ENCODE measurements at places on chromosomes 12 and 14. TPM values are rescaled to one million over a fixed set of nuclear protein-coding genes. Genes with fewer than 3 reads are reported as not detected.

DNA sequence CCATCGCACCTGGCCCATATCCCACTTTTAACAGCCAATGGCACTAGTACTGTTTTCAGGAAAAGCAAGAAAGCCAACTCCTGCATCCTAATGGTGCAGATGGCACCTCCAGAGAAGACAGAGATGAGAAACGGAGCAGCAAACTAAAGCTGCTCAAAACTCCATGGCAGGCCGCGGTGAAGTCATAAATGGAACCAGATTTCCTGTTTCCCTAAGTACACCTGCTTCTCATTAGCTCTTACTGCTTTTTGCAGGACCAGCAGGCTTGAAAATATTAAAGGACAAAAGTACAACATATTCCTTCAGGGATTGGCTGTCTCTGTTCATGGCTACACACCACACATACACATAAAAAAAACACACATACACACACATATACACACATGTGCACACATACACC lies 36.7 kb upstream of the LGALS3 start:
- DNase-seq = no peak
- H3K4me1 ChIP-seq = peaks cover 32% of the 10 kb centered on the region
- H3K27ac ChIP-seq = no peak overlapping the region
- H3K27me3 ChIP-seq = peaks cover 6% of the 10 kb centered on the region

DNA sequence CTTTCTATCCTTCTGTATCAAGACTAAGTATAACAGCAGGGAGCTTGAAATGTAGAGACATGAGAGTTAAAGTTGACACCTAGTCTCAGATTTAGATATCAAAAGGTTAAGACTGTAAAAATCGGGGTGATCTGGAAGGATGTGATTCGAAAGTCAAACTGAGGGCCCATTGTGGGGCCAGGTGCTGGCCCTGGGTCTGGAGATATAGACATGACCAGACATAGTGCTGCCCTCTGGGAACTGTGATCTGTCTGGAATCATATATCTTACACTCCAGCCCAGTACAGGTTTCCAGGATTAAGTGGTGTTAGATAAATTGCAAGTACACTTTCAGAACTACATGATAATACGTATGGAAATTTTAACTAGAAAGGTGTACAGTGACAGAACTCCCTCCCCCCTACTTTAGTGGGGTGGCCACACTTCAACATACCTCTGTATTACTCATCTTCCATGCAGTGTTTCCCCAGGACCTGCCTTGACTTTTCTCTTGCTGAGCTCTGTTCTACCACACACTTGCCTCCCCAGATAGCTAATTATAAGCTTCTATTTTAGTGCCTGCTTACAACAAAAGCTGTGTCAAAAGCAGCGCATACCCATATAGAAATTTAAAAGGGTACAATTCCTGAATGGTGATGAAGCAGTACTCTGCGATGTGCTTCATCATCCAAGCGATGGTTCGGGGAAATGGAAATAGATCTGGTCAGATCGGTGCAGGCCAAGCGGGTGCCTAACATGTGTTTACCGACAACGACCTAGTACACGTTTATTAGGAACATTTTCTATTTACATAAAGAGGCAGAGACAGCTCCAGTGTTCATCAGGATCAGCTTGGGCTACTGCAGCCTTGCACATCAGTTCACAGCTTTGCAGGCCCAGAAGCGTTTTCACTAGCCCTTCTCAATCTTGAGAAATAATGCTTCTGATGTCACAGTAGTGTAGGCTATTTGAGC lies 68.7 kb downstream of the ARF6 start:
- H3K4me3 ChIP-seq = no peak overlapping the region
- H3K36me3 ChIP-seq = peaks cover 4% of the 10 kb centered on the region
- H3K4me1 ChIP-seq = peaks cover 26% of the 10 kb centered on the region
- H3K27me3 ChIP-seq = no peaks in the 10 kb centered on the region
- no peak overlapping the region for H3K27ac ChIP-seq

DNA sequence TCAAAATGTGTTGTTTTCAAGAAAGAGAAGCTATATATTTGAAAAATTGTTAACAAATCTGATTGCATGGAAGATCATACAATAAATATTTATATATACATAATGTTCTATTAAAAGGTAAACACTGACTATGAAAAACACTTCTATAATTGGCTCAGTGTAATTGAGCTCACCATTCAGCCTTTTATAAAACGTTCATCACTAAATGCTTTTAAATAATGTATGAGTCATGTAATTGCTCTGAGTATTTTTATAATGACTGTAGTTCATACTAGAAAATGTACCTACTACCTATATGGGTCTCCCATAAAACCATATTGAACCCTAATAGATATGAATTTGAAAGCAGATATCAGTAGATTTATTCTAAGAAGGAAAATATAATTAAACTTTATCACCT lies 240.4 kb upstream of the MGAT4C start:
- no peak overlapping the region for H3K4me3 ChIP-seq
- no peaks in the 10 kb centered on the region for H3K27me3 ChIP-seq
- H3K36me3 ChIP-seq = no peaks in the 10 kb centered on the region

DNA sequence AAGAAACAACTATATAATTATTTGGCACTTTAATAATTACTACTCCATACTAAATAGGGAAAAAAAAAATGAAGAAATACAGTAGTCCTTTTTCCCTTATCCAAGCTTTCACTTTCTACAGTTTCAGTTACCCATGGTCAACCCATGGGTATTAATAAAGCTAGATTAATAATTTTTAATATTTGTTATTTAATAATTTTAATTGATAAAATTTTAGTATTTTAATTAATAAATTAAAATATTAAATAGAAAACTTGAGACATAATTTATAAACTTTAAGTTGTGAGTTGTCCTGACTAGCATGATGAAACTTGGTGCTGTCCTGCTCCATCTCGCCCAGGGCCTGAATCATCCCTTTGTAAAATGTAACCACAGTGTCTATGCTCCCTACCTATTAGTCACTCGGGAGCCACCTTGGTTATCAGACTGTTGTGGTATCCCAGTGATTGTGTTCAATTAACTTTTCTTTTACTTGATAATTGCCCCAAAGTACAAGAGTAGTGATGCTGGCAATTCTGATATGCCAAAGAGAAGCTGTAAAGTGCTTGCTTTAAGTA lies 71.8 kb downstream of the PAWR start:
- H3K27ac ChIP-seq = no peak overlapping the region
- H3K36me3 ChIP-seq = no peaks in the 10 kb centered on the region
- no peaks in the 10 kb centered on the region for H3K4me1 ChIP-seq
- no peak for DNase-seq

The EPYC gene
- total RNA-seq = not detected

The JPH4 gene
- total RNA-seq = not detected

The PHLDA1 gene
- 5.2 TPM for total RNA-seq

The NFE2 gene
- not detected for total RNA-seq

The SRRM4 gene
- not detected for total RNA-seq

Data from activated naive CD8-positive, alpha-beta T cell treated with anti-CD3 and anti-CD28 coated beads, Interleukin-2, amount 10 ng/mL, durations not matched to agents 7 days and 5 days (primary cell).